ENCODE measurements at places on chromosomes 13 and 19.

GRCh38 chr19:29666578-29667386, 1.5 kb downstream of the PLEKHF1 start:
- DNase-seq: peak; percentile 58

- no peak for DNase-seq
Observed at GRCh38 chr13:94093652-94094315, 385.7 kb downstream of the DCT start.

GRCh38 chr19:45142016-45142725, 18.6 kb downstream of the NKPD1 start:
- no peak for DNase-seq

- peak; percentile 49 for DNase-seq
Observed at GRCh38 chr19:2166741-2167738, 3.3 kb downstream of the DOT1L start.

- DNase-seq: no peak
Observed at GRCh38 chr19:50943074-50943828, 9.6 kb downstream of the KLK5 start.

DNA sequence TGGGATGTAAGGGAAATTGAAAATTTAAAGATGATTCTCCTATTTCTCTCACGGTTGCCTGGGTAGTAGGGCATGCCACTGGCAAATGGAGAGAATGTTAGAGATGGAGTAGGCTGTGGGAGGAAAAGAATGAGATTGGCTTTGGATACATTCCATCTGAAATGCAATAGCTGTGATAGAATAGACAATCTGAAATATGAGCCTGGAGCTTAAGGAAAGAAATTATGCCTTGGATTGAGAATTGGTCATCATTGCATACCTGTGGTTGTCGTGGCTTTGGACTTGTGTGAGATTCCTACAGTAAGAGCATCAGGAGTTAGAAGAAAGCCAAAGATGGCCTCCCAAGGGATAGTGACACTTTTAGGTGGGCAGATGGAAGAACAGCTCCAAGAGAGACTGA, 305.1 kb upstream of the SLC10A2 start:
- peak; percentile 44 for DNase-seq

- DNase-seq: peak; percentile 96
Observed at GRCh38 chr19:11639602-11640471, 42.6 kb downstream of the ZNF627 start.

- peak; percentile 39 for DNase-seq
Observed at GRCh38 chr13:98189841-98190505, 12.9 kb upstream of the RNF113B start.

DNA sequence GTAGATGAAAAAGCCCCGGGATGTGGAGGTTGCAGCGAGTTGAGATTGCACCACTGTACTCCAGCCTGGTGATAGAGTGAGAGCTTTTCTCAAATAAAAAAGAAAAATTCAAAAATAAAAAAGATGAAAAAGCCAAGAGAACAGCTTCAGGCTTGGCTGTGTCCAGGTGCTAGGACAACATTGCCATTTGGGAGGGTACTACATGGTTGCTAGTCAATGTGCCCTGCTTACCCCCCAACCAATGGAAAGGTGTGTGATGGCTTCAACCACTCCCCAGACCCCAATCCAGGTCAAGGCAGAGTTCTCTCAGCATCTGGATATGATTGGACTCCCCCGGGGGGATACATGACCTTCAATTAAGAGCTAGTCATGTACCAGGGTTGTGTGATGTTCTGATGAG, 2.3 kb upstream of the ANKLE1 start:
- DNase-seq: no peak

- peak; percentile 88 for DNase-seq
Observed at GRCh38 chr13:50353651-50354415, 338.6 kb downstream of the KCNRG start.

DNA sequence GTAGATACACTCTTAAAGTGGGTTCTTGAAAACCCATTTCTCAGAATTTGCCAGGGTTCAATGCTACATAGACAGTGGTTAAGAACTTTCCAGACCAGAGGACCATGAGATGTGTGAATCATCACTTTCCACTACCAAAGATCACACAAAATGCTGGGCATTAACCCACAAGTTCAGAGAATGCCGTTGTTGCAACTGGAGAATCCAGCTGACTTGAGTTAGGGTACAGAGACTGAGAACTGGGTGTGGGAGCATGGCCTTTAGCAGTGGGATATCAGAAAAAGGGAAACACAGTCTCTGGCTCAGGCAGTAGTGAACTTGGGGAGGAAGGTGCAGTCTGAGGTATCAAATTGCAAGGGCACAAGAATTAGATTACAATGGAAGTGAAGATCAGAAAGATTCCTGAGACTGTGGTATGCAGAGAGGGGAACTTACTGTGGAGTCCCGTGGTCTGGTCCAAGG, 51.5 kb upstream of the WDFY2 start:
- no peak for DNase-seq

GRCh38 chr19:18340190-18340989, at the start of gene PGPEP1:
Gene PGPEP1 (plus strand): TSS chr19:18340598. CDS start chr19:18340682, 84 bp downstream.
- peak; percentile 60 for DNase-seq

GRCh38 chr13:106498158-106498557, 37.3 kb downstream of the EFNB2 start:
- no peak for DNase-seq

Measured in kidney tubule cell (primary cell).